ENCODE measurements at places on chromosomes 16 and 17. TPM values are rescaled to one million over a fixed set of nuclear protein-coding genes. Genes with fewer than 3 reads are reported as not detected.

The CDRT15L2 gene
- polyA plus RNA-seq = not detected

The PRAC2 gene
- not detected for polyA plus RNA-seq

The TMC7 gene
- 0.06 TPM for polyA plus RNA-seq

The SMIM36 gene
- not detected for polyA plus RNA-seq

The ZCCHC14 gene
- 6.3 TPM for polyA plus RNA-seq

The SULT1A1 gene
- polyA plus RNA-seq = 110 TPM

The SALL1 gene
- polyA plus RNA-seq = 11.8 TPM

The TBX6 gene
- 0.26 TPM for polyA plus RNA-seq

The NPIPA3 gene
- 0.22 TPM for polyA plus RNA-seq

The PTX4 gene
- not detected for polyA plus RNA-seq

The KCNJ12 gene
- polyA plus RNA-seq = 0.30 TPM

The CD300E gene
- 0.21 TPM for polyA plus RNA-seq

The TMEM114 gene
- polyA plus RNA-seq = not detected

The ARL5C gene
- polyA plus RNA-seq = not detected

The PSMC5 gene
- polyA plus RNA-seq = 87.4 TPM

The DBNDD1 gene
- 1.5 TPM for polyA plus RNA-seq

The EMP2 gene
- 66.6 TPM for polyA plus RNA-seq

The KIF1C gene
- 53.8 TPM for polyA plus RNA-seq

The NPIPB6 gene
- not detected for polyA plus RNA-seq

The HLF gene
- polyA plus RNA-seq = 25.7 TPM

The RAP1GAP2 gene
- 0.68 TPM for polyA plus RNA-seq

The ABCC12 gene
- not detected for polyA plus RNA-seq

The SLC22A31 gene
- polyA plus RNA-seq = 0.15 TPM

The BAHCC1 gene
- polyA plus RNA-seq = 0.76 TPM

The USP43 gene
- 1.2 TPM for polyA plus RNA-seq

The C1QTNF1 gene
- 23.9 TPM for polyA plus RNA-seq

The ODAD4 gene
- 0.07 TPM for polyA plus RNA-seq

The TELO2 gene
- polyA plus RNA-seq = 17.8 TPM

The TEX14 gene
- polyA plus RNA-seq = 0.13 TPM

The GPR142 gene
- not detected for polyA plus RNA-seq

The TUBG2 gene
- polyA plus RNA-seq = 5.0 TPM

The RAB26 gene
- 3.4 TPM for polyA plus RNA-seq

The ENPP7 gene
- 4.1 TPM for polyA plus RNA-seq

The LRRC75A gene
- polyA plus RNA-seq = 0.08 TPM

The SLC6A4 gene
- polyA plus RNA-seq = not detected

The TERB1 gene
- polyA plus RNA-seq = 0.17 TPM

The DPEP3 gene
- polyA plus RNA-seq = 0.22 TPM

The SLC12A3 gene
- not detected for polyA plus RNA-seq

The ASGR1 gene
- polyA plus RNA-seq = 728 TPM

The ACSM2A gene
- polyA plus RNA-seq = 177 TPM

The KCNAB3 gene
- polyA plus RNA-seq = 0.43 TPM

The ZNF688 gene
- polyA plus RNA-seq = 5.8 TPM

The SLFN12L gene
- 0.09 TPM for polyA plus RNA-seq

The CORO1A gene
- 6.0 TPM for polyA plus RNA-seq

The LMF1 gene
- 13.6 TPM for polyA plus RNA-seq

The PMP22 gene
- polyA plus RNA-seq = 5.2 TPM

Measured in liver (tissue), 10 donors.